Activated CD4-positive, alpha-beta T cell treated with anti-CD3 and anti-CD28 coated beads, Interleukin-2, amount 50 U/mL, for 48 hours (primary cell): ENCODE measurements at places on chromosomes 5 and 9.

DNA sequence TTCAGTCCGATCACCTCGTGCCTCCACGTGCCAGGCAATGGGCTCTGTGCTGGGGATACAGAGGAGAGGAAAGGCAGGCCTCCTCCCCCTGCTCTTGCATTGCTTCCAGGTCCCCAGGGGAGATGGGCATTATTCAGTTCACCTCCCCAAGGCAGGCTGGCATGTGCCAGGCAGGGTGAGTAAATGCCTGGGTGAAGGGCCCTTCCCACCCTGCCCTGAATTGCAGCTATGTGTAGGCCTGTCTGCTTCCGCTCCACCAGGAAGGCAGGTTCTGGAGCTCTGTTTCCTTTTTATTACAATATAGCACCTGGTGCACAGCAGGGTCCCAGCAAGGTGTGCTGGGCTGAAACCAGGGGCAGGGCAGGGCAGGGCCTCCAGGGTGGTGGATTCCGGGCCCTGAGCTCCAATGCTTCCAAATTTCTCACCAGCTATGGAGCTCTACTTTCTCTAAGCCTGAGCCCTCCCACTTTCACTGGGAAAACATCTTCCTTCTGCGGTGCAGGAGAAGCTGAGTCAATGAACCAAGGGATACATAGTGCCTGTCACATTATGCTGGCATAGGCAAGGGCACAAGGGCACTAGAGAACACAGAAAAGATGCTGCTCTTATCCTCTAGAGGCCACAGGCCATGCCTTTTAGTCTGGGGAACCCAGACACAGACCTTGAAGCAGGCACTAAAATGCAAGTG is 42.0 kb downstream of the SHB start:
- no peak for DNase-seq

GRCh38 chr9:33404788-33405362 is 2.5 kb upstream of the AQP7 start:
- no peak for DNase-seq

DNA sequence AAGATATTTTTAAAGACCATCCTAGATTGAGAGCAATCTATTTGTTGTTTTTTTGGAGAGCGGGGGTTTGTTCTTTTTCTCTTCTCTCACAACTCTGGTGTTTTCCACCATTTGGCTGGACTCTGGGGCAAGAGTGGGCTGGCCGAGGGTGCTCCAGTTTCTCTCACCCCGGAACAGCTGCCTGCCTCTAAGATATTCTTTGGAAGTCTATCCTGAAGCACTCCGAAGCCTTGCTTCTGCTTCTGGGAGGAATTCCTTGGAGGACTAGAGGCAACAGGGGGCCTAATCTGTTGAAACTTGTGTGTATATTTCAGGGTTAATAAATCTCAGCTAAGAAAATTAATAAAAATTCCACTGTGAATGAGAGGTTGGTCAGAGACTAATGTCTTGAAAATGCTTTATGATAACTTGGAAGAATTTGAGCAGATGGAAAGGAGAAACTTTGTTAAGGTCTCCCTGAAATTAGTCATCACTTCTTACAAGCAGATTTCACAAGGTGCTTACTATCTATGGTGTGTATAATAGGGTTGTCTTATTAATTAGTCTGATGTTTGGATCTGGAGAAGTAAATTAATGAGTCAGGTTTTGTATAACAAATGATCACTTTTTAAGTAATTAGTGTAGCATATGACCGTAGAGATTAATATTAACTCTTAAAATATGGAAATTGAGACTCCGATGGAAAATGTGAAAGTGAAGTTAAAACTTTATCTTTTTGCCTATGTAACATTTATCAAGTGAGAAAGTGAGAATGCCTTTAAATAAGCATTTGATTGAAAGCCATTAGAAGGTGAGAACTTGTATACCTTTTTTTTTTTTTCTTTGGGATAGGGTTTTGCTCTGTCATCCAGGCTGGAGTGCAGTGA is 4.0 kb downstream of the MAN2A1 start:
- no peak for DNase-seq

DNA sequence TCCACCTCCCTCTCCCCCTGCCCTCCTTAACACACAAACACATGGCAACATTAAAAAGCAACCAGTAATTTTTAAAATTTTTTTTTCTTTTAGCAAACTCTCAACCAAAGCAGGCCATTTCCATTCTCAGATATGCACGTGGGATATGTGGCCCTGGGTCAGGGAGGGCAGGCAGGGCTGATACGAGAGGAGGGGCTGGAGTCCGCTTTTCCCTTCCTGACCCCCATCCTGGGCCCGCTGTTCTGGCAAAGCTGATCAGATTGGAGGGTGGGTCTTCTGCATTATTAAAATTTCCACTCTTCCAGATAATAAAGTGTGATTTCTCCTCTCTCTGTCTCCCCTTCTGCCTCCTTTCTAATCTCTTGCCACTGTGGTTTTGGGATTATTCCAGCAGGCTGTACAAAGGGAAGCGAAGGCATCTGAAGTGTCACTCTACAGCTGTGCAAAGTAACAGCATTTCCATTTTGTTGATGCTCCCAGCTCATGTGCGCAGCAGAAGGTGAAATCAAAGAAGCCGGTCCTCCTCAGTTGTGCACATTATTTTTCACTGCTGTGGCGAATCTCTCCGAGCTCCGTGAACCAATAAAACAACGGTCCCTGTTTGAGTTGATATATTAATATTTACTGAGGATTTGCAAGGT is 12.0 kb downstream of the IRX1 start:
- DNase-seq = no peak

DNA sequence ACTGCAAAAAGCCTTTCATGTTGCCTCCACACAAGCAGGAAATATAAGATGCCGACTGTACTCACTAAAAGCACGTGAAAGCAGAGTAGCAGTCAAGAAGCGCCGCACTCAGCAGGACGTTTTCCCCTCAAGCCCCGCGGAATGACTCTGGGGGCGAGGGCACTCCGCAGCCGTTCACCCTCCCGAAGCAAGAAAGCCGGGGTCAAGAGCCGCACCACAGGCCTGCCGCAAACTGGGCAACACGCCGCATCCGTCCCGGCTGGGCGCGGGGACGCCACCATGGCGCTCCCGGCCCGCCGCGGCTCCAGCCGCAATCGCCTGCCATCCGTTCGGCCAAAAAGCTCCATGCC is 364 bp downstream of the RPS6 start:
- peak; percentile 36 for DNase-seq

DNA sequence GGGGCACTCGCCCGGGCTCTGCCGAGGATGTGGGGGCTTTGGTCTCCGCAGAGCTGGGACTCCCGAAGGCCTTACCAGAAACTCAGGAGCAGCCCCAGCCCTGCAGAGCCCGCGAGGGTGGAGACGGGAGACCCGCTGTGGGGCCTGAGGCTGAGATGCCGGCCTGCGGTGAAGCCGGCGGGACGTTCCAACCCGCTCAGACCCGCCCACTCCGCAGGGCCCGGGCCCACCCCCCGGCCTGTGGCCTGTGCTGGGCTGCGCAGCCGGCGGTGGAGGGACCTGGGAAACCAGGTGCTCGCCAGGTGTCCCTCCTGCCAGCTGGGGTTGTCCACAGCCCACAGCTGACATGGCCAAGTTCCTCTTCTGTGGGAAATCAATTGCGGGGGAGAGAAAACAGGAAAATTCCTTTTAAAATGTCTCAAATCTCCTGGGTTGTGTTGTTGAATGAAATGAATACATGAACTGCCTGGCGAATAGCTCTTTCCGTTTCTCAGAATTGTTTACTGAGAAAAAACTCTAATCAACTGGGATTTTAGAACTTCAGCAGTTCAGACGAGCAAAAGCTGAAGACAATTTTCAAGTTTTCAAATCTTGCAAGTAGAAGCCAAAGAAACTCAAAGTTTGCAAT is 49.0 kb upstream of the IRX4 start:
- DNase-seq = no peak

- no peak for DNase-seq
These were observed 199.4 kb downstream of the GAPVD1 start for GRCh38 chr9:125460883-125461635.
